ENCODE measurements at places on chromosomes 5 and 9. TPM values are rescaled to one million over a fixed set of nuclear protein-coding genes. Genes with fewer than 3 reads are reported as not detected.

GRCh38 chr5:39266442-39266841 is 47.1 kb upstream of the FYB1 start:
- DNase-seq: no peak

GRCh38 chr5:129021744-129022143 is 56.5 kb downstream of the SLC27A6 start:
- DNase-seq: no peak

Gene WWC1
- total RNA-seq: 109 TPM

Gene N4BP3
- total RNA-seq: 2.9 TPM

GRCh38 chr5:128408622-128409021 is 129.4 kb downstream of the FBN2 start:
- DNase-seq: no peak

- no peak for DNase-seq
Observed at GRCh38 chr9:37740128-37740527, 13.5 kb upstream of the TRMT10B start.

- DNase-seq: no peak
Observed at GRCh38 chr9:89527084-89527483, 29.2 kb upstream of the SEMA4D start.

GRCh38 chr9:122463828-122464632 is 13.7 kb downstream of the OR1J1 start:
- peak; percentile 25 for DNase-seq

DNA sequence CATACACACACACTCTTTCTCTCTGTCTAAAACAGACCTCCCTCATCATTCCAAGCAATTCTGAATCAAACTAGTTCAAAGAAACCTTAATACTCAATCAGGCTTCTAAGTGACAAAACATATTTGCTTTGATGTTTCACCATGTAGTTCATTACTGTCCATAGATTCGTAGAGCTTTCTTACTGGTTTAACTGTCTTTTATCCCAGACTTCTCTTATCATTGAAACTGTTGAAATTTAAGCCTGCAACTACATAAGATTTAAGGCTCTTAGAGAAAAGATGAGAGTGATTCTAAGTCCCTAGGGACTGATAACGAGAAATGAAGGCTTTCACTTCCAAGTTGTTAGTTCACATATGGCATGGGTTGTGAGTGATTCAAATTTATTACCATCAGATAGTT is 11.0 kb upstream of the PLAC8L1 start:
- DNase-seq: no peak

- DNase-seq: no peak
Observed at GRCh38 chr9:108776920-108777639, 78.7 kb downstream of the ACTL7B start.

Gene EIF4E1B
- not detected for total RNA-seq

DNA sequence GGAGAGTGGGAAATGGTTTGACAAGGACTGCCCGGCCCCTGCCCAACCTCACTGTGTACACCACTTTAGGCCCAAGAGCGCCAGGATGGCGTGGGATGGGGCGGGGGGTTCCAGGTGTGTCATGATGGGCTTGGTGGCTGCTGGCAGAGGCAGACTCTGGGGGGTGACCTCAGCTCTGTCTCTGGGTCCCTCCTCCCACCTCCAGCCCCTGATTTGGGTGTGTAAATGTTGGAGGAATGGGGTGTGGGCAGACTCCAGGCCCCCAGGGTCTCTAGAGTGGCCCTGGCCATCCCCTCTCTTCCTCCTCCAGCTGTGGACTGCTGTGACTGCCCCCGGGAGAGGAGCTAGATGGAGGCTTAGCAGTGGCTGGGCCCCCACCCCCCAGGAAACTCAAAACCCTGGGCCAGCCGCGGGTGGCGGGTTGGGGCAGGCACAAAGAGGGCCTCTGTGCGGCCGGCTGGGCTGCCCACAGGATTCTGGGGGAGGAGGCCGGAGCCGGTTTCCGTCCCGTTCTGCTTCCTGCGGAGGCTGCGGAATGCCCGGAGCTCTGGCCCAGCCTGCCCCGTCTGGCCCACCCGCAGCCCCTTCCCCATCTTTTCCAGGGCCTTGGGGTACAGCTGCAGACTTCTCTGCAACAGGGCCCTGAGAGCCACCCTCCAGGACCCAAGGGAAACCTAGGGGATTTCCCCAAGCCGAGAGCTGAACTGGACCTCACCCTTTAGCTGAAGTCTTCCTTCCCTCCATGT is 23.1 kb downstream of the CXXC5 start:
- no peak for DNase-seq

Gene ST8SIA4
- total RNA-seq: 0.61 TPM

Gene HAPLN1
- total RNA-seq: 4.9 TPM

Gene ATOX1
- total RNA-seq: 135 TPM

Gene PRPF4
- total RNA-seq: 38.6 TPM

Gene MARVELD2
- total RNA-seq: 50.3 TPM

GRCh38 chr5:14700478-14701436 is 36.2 kb downstream of the OTULIN start:
- no peak for DNase-seq

GRCh38 chr5:159616952-159617351 is 286.7 kb upstream of the IL12B start:
- DNase-seq: no peak

GRCh38 chr5:2874099-2874498 is 122.6 kb upstream of the IRX2 start:
- DNase-seq: no peak

Gene ZDHHC11
- total RNA-seq: 5.0 TPM

Data from Caco-2 (cell line).